ENCODE measurements at places on chromosomes 2 and 18.

- DNase-seq = no peak
These were observed 593.9 kb upstream of the ZNF804A start for GRCh38 chr2:184004289-184004947.

GRCh38 chr2:156473445-156473844, 37.3 kb downstream of the GPD2 start:
- no peak for DNase-seq

DNA sequence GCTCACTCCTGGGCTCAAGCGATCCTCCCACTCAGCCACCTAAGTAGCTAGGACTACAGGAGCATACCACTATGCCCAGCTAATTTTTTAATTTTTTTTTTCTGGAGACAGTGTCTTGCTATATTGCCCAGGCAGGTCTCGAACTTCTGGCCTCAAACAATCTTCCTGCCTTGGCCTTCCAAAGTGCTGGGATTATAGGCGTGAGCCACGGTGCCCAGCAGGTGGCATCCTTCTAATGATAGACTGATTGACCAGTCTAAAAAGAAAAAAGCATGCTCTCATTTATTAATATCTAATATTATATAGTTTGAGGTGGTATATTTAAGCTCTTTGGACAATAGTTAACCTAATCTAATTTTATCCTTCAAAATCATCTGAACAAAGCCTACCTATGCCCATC, 198.6 kb downstream of the CAMKMT start:
- no peak for DNase-seq

- DNase-seq = no peak
These were observed 8.9 kb downstream of the PAPOLG start for GRCh38 chr2:60764736-60765534.

DNA sequence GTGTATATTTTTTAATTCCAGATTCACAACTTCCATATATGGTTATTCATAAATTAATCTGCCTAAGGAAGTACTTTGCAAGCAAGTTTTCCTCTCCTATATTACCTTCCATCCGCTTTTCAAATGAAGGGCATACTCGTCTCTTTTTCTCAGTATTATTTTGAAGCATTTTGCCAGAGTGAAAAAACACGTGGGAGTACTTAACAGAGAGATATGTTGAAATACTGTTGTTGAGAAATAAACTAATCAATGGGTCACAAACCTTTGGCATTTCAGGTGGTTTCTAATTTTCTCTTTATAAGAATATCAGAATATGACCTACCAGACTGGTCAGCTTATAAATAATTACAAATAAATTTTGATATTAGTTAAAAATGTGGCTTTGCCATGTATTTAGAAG, 67.6 kb downstream of the CCDC102B start:
- DNase-seq = no peak
